ENCODE measurements at places on chromosomes 1 and 21.
A peak's percentile ranks its signal among the peaks of the same experiment; 100 is the strongest.

- no peak for DNase-seq
These were observed 9.9 kb downstream of the PSMB2 start for GRCh38 chr1:35631396-35631795.

GRCh38 chr1:97412166-97412565, 508.7 kb downstream of the DPYD start:
- DNase-seq = no peak

DNA sequence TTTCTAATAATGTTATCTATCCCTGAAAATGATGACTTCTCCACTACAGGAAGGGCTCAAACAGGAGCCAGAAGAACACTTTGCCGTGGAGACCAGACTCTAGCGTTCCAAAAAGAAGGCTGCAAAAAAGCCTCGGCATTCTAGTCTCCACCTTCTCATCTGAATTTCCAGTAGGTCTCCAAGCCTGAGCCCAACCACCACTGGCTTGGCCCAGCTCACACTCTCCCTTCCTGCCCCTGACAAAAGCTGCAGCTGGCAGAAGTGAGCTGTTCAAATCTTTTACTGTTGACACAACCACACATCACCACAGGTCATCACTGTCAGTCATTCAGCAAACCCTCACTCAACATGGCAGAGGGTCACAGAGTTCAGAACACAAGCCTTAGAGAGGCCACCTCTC, 69.3 kb downstream of the CAMK2N1 start:
- no peak for DNase-seq

- peak; percentile 34 for DNase-seq
These were observed 62.3 kb downstream of the HLCS start for GRCh38 chr21:36904093-36904666.

DNA sequence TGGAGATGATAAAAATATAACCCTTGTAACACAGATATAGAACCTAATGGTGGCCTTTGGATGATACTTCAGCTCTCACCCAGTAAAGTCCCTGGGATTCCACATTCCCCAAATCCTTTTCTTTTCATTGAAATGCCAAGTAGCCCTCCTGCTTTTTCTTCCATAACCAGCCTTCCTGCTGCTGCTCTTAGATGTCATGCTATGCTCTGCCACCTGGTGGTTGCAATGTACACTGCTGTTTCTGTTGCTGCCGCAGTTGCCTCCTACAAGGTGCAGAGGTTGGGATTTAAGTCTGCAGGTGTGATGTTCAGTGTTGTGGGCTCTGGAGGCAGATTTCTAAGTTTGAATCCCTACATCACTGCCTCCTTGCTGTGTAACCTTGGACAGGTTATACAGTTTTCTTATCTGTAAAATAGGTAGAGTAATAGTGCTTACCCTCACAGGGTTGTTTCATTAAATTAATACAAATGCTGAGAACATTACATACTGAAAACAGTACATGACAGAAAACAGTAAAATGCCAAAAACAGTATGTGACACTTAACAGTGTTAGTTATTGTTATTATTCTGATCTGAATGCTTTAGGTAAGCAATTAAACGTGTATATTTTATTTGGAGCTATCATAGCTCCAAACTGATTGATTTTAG, 64.3 kb downstream of the CAMSAP2 start:
- peak; percentile 73 for DNase-seq

GRCh38 chr1:228873709-228874108, 138.4 kb downstream of the RHOU start:
- DNase-seq = no peak

Data from activated CD4-positive, alpha-beta T cell treated with anti-CD3 and anti-CD28 coated beads, Interleukin-10, Interleukin-2, amounts not matched to agents 100 ng/mL and 50 ng/mL, durations not matched to agents 16 hours and 8 hours (primary cell).